ENCODE measurements at places on chromosomes 2 and 18.
A peak's percentile ranks its signal among the peaks of the same experiment; 100 is the strongest.

DNA sequence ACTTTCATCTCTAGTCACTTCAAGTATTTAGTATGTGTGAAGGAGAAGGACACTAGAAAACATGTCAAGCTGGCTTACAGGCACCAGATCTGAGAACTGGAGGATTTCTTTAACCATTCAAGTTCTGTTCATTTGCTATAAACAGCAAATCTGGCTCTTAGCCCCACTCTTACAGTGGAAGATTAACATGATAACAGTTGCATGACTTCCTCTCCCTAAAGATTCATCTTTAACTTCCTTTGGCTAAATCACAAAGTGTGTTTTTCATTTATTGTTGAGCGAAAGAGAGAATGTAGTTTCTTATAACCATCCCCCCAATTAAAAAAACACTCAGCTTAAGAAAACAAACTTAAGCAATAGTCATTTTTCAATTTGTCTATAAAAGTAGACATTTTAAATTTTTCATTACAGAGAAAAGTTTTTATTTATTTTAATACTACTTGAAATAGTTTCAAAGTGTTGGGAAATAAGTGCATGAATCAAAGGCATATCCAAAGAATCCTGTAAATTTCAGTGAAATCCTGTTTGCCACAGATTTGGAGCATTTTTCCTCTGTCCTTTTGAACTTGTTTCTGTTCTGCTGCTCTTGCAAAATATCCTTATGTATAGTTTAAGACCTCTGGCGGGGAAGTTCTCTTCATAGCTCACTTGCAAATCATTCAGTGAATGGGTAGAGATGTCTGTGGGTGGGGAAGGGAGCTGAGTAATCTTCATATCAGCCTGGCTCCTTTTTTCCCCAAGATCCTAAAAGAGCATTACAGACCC is 241.0 kb upstream of the RBBP8 start:
- DNase-seq: no peak

- no peak for DNase-seq
Measured at GRCh38 chr2:197460649-197461048, 7.3 kb downstream of the COQ10B start.

DNA sequence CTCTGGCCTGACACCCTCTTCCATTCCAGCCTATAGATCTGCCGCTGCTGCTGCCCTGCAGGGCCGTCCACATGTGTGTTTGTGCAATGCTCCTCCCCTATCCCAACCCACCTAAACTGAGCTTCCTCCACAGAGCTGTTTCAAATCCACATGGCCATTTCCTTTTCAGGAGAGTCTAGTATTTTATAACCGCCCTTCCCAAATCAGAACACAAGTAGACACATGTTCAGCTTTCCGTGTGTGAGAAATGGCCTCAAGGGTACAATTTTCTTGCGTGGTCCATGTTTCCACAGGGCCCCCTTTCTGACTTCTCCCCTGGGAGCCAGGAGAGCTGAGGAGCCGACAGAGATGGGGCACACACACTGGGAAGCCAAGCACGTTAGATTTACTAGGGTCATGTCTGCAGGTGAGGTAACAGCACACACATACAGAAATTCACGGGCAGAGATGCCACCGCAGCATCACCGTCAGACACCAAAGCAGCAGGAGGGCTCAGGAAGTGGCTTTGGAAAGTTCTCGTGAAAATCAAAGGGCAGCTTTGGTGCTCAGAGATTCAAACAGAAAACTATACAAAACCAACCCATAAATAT is 102.9 kb upstream of the TGFA start:
- peak; percentile 33 for DNase-seq

- DNase-seq: no peak
Measured at GRCh38 chr18:35136885-35137284, 95.7 kb downstream of the MAPRE2 start.

GRCh38 chr2:317501-318424 is 29.9 kb upstream of the ALKAL2 start:
- peak; percentile 11 for DNase-seq
